Activated T-cell treated with anti-CD3 and anti-CD28 coated beads for 24 hours (primary cell): ENCODE measurements at places on chromosomes 6 and 20.

DNA sequence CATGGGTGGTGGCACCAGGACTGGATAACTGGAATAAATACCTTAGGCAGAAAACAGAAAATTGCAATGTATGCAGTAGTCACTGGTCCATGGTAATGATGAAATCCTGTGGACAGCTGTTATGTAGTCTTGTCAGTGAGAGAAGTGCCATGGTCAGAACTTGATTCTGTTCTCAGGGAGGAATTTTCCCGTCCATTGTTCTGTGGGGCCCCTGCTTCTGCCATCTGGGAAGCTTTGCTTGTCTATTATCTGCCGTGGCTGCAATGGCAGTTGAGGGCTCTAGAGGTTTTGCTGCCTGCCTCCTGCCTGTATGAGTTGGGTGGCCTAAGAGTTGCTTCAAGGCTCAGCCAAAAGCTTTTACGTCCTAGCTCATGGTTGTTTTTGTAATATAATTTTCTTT lies 126.8 kb upstream of the SLC35B3 start:
- DNase-seq = no peak

GRCh38 chr6:159061805-159062563 lies 17.2 kb upstream of the TAGAP start:
- no peak for DNase-seq

GRCh38 chr6:170372380-170373325 lies 66.1 kb downstream of the FAM120B start:
- DNase-seq = no peak

DNA sequence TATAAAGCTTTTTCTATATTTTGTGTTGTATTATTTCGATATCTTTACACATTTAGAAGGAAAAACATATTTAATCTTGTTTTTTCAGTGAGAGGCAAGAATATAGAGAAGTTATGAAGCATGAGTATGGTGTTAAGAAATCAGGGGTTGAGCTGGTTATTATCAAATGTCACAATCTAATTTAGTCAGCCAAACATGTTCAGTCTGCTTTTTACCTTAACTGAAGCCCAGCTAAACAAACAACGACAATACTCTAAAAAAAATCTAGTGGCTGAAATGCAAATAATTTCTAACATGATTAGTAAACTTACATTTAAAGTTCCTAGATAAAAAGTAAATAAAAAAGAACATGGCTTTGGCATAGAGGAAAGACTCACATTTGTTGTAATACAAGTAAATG lies 433.8 kb upstream of the NRSN1 start:
- no peak for DNase-seq

DNA sequence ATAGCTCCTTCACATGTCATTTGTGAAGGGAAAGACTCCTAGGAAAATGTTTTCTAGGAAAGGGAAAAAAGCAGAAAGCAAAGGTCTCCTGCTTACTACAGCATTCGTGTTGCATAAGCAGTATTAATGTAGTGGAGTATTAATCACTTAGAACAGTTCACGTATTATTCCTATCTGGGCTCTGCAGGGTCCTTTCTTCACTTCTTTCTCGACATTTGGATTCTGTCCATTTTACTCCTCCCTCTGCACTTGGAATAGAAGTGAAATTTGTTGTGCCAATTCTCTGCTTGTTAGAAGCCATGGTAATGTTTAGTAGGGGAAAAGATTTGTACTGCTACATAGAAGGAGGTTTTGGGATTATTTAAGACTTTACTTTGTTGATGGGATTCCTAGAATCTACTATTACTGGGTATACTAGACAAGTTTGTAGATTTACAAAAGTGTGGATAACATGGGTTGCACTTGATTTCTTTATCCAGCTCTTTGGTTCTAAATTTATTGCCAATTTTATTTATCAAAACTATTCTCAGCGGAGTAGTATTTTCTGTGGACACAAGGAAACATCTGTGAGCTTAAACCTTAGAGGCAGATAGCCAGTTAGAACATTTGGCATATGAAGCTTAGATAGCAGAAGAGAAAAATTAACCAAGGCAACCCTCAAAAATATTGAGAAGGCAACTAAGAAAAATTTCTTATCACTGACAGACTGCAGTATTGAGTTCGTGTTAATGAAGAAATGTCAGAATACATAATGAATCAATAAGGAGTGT lies 108.4 kb upstream of the ESR1 start:
- no peak for DNase-seq

GRCh38 chr6:53703047-53703446 lies 37.5 kb upstream of the KLHL31 start:
- DNase-seq = no peak

- no peak for DNase-seq
These were observed 259.6 kb upstream of the EPHA7 start for GRCh38 chr6:93678841-93679454.
